ENCODE measurements at places on chromosomes 12 and 14.

DNA sequence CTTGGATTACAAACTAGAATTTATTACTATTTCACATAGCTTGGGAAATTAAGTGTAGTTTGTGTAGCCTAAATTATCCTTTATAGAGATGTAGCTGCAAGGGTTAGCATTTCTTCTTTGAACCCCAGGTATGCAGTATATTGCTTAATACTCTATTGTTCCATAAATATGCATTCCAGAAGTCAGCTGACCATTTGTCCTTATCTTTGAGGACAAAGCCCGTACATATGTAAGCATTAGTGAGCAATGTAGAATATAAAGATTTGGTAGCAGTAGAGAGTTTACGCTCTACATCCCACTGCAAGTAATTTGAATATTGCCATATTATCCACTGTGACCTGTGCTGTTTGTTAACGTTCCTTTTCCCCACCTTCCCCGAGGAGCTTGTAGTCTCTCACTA is 26.9 kb downstream of the PPM1A start:
- no peak for DNase-seq

DNA sequence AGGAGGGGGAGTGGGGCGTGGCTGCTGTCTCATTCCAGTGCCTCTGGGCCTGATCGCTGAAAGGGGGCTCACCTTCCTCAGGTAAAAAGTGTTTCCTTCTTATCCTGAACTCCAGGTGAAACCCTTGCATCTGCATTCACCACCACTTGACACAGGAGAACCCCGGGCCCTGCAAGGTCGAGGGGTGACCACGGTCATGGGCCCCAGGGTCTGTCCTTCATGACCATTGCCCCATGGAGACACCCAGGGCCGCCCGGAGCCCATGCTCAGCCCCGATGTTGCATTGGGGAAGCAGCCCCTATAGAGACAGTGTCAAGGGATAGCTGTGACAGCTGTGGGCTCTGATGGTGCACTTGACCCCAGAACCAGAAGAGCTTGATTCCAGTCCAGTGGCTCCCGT is 34.4 kb upstream of the DYNC1H1 start:
- no peak for DNase-seq

GRCh38 chr14:22792158-22792557 is 23.1 kb downstream of the SLC7A7 start:
- no peak for DNase-seq

DNA sequence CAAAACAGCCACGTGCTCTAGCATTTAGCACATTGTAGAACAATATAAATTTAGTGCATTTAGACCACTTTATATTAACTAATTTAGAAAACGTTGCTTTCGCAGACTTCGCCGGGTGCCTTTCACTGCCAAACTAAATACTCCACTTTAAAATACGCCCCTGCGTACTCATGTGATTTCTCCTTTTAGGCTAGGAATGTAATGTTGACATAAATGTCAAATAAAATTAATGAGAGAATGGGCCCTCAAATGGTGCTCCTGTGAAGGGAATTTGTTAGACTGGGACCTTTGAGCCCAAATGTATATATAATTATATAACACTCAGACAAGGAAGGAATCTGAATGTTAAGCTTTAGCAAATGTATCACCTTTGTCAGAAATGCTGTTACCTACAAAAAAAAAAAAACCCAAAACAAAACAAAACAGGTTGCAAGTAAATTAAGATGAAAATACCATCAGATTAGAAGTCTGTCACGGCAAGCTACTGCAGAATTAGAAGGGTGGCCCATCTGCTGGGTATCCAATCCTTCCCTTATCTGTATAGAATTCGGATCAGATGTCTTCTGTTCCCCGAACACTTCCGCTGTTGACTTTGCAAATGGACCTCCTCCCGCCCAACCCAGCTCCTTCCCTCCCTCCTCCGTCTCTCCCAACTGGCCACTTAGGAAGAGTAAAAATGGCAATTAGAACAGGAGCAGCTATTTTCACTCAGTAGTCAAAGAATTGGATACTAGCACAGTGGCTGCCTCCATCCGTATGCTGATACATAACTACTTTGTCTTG is 159.3 kb upstream of the FOXN3 start:
- no peak for DNase-seq

GRCh38 chr12:23950775-23951451 is 1.4 kb upstream of the SOX5 start:
- no peak for DNase-seq

DNA sequence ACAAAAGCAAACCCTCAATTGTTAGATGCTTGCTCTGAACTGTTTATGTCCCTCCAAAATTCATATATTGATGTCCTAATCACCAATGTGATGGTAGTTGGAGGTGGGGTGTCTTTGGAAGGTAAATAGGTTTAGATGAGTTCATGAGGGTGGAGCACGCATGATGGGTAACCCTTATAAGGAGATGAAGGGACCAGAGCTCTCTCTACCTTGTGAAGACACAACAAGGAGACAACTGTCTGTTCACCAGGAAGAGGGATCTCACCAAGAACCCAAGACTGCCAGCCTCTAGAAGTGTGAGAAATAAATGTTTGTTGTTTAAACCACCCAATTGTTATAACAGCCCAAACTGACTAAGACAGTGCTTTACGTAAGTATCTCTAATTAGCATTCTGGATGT is 27.0 kb downstream of the DHRS2 start:
- no peak for DNase-seq

DNA sequence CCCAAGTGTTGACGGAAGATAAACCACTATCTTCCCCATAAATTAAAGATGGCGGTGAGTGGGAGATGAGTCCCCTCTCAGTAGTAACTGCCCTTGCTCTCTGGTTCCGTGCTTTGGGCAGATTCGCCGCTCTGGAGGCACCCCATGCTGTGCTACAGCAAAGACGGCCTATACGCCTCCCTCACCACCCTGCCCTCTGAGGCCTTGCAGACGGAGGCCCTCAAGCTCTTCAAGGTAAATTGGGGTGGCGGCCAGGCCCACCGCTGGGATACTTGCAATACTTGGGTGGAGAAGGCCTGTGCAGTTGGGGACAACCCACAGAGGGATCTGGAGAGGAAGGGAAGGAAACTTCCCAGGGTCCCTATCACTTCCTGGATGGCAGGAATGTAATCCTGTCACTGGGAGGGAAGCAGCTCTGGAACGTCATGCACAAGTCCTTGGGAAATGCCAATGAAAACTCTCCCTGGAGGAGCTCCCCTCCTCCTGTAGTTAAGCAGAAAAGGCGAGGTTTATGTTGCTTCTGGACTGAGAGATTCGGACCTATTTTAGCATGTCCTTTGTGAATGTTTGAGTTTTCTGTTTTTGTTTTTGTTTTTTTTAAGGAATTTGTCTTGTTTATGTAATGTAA is 22.8 kb downstream of the PIGH start:
- no peak for DNase-seq

GRCh38 chr14:100065111-100065871 is at the start of gene EVL:
Gene EVL (plus strand): TSS chr14:100065422. CDS start chr14:100065501, 79 bp downstream.
- DNase-seq, result no peak

DNA sequence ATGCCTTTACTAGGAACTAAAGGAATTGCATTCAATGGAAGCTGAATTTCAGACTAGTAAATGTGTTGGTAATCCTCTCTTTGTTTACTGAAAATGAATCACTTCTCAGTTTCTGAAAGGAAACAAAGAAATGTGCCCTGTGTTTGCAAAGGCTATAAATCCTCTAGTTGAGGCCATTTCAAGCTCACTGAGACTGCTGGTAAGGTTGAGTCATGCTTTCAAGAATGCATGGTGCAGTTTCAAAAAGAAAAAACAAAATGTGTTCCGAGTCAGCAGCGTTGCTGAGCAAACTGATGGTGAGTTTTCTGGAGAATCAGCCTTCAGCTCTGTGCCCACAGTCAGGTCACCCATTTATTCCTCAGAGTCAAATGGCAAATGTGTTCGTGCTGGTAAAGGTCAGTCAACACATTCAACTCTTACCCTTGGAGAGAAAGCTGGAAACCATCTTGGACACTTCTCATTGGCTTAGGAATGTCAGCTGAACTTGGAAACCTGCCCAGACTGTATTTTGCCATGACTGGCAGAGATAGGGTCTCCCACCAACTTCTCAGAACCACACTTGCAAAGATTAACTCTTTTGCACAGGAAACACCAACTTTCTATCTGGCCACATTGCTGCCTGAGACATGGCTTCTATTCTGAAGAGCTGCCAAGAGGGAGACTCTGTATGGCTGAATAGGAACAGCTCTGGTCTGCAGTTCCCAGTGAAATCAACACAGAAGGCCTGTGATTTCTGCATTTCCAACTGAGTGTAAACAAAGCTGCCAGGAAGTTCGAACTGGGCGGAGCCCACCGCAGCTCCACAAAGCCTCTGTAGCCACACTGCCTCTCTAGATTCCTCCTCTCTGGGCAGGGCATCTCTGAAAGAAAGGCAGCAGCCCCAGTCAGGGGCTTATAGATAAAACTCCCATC is 484.4 kb downstream of the ATP23 start:
- peak; percentile 82 for DNase-seq

DNA sequence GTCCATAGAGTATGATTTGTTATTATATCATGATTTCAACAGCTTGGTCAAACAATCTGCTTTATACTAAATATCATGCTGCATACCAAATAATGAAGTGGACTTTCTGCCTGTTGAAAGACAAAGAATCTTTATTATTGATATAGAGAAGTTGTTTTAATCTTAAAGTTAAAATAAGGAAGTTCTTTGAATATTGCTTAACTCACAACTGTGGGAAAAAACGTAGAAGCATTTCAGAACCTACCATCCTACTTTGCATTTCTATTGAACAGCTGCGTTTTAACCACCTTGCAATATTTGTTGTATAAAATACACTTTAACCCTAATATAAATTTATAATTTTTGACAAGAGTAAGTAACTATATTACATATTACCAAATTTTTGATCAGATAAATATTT is 22.9 kb upstream of the ARL1 start:
- DNase-seq, result no peak

GRCh38 chr12:86264451-86265328 is 8.5 kb upstream of the MGAT4C start:
- DNase-seq, result no peak

DNA sequence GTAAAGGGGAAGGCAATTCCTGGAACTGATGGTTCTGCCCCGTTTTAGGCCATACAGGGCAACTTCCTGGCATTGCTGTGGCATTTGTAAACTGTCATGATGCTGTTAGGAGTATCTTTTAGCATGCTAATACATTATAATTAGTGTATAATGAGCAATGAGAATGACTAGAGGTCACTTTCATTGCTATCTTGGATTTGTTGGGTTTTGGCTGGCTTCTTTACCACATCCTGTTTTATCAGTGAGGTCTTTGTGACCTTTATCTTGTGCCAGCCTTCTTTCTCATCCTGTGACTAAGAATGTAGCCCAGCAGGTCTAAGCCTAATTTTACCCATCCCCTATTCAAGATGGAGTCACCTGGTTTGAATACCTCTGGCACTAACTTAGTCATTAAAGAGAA is 51.2 kb downstream of the TESPA1 start:
- DNase-seq, result no peak

DNA sequence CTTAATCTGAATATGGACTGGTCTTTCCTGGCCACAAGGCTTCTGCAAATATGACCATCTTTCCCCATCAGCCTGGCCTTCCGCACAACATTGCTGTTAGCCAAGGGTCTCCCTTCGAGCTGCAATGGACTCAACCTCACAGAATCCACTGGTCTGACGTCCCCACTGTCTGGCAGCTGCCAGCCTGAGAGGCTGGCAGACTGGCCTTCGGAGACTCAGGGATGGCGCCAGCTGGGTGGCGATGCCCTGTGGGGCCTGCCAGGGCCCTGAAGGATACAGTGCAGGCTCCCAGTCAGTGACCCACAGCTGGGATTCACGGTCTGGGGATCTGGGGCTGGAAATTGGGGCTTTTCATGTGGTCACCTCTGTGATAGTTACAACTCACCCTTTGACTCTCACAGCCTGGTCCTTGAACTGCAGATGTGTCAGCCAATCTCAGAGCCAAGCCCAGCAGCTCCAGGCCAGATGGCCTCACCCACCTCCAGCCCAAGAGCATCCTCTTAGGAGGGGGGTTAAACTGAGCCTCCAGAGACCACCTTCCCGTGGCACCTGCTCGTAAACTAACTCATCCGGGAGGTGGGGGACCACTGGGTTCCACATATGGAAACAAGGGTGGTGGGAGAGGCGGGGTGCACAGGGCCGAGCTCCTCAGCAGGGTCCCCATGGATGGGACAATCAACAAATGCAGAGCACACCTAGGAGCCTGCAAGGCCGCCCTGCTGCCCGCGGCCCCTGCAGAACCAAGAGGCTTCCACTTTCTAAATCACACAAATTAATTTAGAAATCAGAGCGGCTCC is 21.1 kb upstream of the C14orf180 start:
- no peak for DNase-seq

DNA sequence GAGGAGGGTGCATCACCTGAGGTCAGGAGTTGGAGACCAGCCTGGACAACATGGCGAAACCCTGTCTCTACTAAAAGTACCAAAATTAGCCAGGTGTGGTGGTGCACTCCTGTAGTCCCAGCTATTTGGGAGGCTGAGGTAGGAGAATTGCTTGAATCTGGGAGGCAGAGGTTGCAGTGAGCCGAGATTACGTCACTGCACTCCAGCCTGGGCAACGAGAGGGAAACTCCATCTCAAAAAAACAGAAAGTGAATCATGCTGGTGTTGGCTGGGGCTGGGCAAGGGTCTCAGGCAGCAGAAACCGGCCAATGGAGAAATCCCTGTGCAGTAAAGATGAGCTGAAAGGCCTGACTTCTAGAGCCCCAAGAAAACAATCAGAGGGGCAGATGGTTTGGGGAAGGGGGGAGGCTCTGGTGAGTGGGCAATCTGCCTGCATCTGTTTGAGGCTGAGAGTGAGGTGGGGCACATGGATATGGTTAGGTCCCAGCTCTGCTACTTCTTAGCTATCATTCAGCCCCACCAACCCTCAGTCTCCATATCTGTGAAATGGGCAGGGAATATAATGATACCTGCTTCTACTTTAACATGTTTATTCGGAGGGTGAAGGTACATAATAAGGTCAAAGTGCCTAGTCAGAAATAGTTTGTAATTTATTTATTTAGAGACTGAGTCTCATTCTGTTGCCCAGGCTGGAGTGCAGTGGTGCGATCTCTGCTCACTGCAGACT is 21.3 kb upstream of the COX6A1 start:
- DNase-seq, result no peak

DNA sequence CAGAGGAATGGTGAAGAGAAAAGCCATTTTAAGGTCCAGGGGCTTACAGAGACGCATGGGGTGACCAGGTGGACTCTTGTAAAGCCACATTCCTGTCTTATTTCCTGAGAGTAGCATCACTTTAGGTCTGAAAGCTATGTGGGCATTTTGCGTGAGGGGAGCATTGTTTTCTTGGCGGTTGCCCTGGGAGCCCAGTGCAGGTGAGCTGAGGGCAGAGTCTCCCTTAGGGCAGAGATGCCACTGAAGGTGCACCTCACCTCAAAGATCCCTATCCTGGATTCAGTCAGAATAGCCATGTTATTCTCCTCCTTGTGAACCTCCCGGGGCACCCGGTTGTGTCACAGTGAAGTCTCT is 12.4 kb downstream of the GLRX5 start:
- no peak for DNase-seq
